ENCODE measurements at places on chromosomes 16 and 17.

GRCh38 chr17:57295526-57296023, 39.3 kb downstream of the MSI2 start:
- peak; percentile 25 for DNase-seq

- DNase-seq = no peak
Observed at GRCh38 chr16:19830902-19831560, 53.6 kb downstream of the GPRC5B start.

GRCh38 chr16:79320956-79321355, 279.6 kb downstream of the MAF start:
- DNase-seq = no peak

- DNase-seq = no peak
Observed at GRCh38 chr17:38583828-38584349, 21.9 kb downstream of the SRCIN1 start.

GRCh38 chr17:5304636-5305035, 22.6 kb downstream of the RABEP1 start:
- no peak for DNase-seq

DNA sequence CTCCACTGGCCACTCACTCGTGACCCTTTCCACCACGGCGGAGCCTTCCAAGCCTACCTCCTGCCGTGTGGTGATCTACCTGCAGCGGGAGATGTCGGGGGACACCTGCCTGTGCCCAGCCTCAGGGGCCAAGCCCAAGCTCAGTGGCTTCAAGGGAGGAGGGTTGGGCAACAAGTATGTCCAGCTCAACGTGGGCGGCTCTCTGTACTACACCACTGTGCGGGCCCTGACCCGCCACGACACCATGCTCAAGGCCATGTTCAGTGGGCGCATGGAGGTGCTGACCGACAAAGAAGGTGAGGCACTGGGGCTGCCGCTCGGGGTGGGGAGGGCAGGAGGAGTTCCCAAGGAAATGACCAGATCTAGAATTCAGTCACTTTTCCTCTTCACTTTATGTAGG, 3.9 kb downstream of the TNFAIP1 start:
- no peak for DNase-seq

DNA sequence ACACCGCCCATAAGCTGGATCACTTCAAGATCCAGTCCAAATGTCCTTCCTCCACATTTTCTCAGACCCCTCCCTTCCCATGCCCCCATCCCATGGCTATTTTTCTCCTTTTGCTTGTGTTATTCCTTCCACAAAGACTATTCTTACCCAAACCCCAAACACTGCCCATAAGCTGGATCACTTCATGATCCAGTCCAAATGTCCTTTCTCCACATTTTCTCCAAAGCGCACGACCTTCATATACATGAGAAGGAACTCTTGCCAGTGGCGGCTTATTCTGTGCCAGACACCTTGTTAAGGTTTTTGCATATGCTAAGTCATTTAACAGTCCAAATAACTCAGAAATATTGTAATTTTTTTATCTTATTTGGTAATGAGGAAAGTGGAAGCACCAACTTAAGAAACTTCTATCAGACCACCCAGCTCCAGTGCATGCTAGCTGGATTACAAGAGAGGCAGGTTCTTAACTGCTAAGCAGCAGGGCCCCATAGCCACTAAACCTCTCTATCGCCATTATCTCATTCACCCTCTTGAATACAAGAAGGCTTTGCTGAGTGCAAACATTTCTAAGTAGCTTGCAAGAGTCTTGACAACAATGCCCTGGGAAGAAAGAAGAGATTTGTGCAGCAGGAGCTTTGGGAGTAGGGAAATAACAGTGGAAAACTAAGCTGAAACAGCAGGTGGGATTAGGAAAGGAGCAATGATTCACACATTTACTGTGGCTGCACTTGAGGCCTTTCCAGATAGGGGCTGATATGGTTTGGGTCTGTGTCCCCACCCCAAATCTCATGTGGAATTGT, 428.2 kb upstream of the MAF start:
- no peak for DNase-seq

DNA sequence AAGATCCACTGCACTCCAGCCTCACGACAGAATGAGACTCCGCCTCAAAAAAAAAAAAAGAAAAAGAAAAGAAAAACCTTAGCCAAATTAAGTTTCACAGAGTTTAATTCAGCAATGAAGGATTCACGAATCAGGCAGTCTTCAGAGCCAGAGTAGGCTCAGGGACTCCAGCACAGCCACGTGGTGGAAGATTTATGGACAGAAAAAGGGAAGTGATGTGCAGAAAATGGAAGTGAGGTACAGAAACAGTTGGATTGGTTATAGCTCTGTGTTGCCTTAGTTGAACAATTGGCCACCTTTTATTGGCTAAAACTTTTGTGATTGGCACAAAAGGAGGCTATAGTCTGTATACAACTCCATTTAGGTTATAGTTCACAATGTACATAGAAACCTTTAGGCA, 256.6 kb downstream of the HS3ST3B1 start:
- DNase-seq = no peak

DNA sequence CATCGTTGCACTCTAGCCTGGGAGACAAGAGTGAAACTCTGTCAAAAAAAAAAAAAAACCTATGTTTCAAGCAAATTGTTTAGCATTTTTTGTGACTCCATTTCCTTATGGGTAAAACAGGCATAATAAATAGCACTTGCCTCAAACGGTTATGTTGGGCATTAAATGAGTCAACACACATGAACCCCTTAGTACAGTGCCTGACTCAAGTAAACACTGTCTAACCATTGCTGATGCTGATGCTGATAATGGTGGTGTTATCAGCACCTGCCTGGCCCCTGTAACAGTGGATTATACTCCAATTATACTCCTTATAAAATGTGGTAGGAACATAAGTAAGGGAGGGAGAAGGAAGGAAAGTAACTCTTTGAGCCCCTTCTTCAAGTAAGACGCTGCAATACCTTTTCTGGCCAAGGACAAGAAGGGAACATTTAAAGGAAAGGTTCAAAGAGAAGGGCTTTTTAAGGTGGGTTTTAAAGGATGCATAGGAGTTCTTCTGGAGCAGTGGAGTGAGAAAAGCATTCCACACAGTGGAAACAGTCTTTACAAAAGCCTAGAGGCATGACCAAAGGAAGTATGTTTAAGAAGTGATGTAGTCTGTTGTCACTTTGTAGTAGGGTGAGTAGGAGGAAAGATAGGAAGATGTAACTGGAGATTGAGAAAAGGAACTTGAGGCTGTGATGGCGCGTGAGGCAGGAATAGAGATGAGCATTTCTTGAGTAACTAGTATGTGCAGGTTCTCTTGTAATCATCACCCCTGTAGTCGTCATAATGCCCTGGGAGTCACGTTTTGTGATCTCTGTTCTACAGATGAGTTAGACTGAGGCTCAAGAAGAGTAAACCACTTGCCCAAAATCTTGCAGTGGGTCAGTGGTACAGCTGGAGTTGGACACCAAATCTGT, 4.3 kb downstream of the SCNN1B start:
- no peak for DNase-seq

GRCh38 chr17:75823257-75824041, 20.8 kb downstream of the UNC13D start:
- no peak for DNase-seq

- DNase-seq = no peak
Observed at GRCh38 chr16:80580109-80580832, 39.5 kb downstream of the DYNLRB2 start.

DNA sequence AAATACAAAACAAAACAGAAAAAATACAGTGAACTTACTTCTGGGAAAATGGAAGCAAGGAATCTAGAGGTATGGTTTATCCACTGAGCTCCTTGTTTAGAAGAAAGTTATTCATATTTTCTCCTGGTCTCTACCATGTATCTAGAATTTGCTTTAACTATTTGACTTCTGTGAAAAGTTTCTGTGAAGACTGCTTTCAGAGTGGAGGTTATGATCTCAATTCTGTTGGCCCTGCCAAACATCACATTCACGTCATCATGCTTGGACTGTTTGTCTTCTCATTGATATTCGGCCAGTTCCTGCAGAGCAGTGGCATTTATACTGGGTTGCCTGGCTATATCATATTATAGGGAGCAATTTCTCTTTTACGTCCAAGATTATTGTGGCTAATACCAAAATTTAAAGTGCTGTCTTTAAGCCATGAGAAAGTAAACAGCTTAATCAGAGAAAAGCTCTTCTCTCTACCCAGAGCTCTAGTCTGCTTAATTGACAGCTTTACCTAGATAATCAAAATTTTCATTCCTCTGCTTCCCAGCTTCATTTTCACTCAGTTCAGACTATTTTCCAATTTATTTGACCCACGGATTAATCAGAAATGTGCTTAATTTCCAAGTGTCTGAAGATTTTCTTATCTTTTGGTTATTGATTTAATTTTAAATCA, at the start of gene ABCA8:
Gene ABCA8 (minus strand): TSS at position 212 of the 661 bp plus-strand sequence. CDS start 13,358 bp downstream, outside the sequence.
- DNase-seq = no peak

DNA sequence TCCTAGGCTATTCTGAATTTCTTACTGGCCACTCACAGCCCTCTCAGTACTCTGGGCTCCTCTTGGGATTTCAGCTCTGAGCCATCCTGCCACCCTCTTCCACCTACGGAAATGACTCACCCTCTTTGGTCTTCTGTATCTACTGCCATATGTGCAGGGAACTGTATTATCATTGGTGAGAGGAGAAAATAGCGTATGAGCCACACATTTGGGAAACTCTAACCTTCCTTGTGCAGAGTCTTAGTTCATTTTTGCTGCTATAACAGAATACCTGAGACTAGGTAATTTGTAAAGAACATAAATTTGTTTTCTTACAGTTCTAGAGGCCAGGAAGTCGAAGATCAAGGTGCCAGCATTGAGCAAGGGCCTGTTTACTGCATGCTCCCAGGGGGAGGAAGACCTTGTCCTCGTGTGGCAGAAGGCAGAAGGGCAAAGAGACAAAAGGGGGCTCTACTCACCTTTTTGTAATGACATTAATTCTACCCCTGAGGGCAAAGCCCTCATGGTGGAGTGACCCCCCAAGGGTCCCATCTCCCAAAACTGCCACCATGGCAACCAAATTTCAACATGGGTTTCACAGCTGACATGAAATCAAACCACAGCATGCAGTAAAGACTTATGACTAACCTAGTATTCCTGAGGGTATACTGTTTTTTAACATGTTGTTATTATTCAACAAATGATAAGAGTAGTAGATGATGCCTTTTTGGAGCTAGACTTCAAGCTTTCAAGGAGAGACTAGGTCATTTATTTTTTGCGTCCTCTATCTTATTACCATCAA, 191.8 kb downstream of the PRKCA start:
- DNase-seq = no peak

DNA sequence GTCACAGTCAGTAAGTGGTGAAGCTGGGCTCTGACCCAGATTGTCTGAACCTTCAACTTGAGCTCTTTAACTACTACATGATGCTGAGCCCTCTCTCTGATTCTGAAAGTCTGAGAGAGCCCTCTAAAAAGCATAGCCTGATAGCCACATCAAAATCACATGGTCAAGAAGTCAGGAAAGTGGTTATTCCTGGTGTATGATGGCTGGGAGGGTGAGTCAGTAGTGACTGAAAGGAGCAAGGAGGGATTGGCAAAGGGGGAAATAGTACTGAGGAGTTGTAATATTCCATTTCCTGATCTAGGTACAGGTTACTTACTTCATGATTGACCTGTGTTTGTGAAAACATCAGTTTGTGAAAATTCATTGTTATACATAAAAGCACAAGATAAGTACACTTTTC, 89.1 kb downstream of the SSH2 start:
- DNase-seq = no peak

DNA sequence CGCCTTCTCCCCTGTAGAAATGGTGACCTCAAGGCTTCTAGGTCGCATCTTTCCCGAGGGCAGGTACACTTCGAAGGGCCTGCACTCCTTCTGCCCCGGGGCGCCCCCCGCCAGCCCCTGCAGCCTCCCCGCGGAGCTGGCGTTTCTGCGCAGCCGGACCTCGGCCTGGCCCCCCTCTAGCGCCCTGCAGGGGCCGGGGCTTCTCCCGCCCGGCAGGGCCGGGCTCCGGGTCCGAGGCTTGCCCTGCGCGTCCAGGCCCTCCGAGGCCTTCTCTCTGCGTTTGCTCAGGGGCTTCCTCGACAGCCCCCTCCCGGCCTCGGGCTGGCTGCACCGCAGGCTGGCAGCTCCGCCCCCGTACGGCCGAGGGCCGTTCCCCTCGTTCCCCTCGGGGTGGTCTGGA, 2.1 kb downstream of the MEFV start:
- DNase-seq = no peak

GRCh38 chr16:25832291-25832690, 140.5 kb downstream of the HS3ST4 start:
- no peak for DNase-seq

- DNase-seq = no peak
Observed at GRCh38 chr16:50021544-50021943, 3.5 kb upstream of the CNEP1R1 start.

- no peak for DNase-seq
Observed at GRCh38 chr16:59180083-59180476, 446.0 kb upstream of the GOT2 start.

GRCh38 chr17:13931111-13931526, 138.2 kb upstream of the COX10 start:
- no peak for DNase-seq

GRCh38 chr17:73634629-73635028, 9.6 kb downstream of the SDK2 start:
- DNase-seq = no peak

DNA sequence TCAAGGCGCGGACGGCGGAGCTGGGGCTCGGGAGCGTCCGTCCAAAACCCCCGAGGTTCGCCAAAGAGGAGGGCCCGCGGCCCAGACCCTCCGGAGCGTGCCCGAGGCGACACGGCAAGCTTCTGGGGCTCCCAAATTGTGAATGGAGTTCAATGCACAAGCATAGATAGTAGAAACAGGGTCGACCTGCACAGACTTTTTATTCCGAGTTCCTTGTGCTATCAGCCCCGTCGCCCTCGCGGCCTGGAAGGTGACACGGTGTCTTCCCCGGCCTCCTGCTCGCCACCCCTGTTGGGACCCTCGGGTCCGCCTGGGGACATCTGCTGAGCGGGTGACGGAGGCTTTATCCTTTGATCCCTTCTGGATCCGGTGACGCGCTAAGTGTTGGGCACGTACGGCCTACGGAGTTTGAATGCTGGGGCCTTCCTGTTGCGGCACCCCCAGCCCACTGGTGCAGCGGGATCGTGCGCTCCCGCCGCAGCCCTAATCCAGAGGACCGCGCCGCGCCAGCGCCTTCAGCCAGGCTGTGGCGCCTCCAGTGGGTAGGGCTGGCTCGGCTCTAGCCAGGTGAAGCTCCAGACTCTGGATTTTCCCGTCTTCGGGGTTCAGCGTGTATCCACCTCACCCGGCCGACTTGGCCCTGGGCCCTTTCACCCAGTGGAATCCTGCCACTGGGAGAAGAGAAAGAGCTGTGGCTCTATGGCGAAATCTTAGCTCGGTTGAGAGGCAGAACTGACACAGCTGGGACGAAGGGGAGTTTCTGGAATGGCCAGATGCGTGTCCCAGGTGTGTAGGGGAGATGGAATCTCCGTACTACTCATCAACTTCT, 17.0 kb upstream of the NTN1 start:
- no peak for DNase-seq

All from NCI-H2029 (cell line).